ENCODE measurements at places on chromosomes 6 and 20. TPM values are rescaled to one million over a fixed set of nuclear protein-coding genes. Genes with fewer than 3 reads are reported as not detected.

The OR2J3 gene
- total RNA-seq, result not detected

The CAGE1 gene
- total RNA-seq, result not detected

The SEL1L2 gene
- not detected for total RNA-seq

The PHACTR3 gene
- total RNA-seq, result not detected

The BMP6 gene
- 16.1 TPM for total RNA-seq

The STX11 gene
- total RNA-seq, result 0.62 TPM

All from gastroesophageal sphincter (tissue), 4 donors.